ENCODE measurements at places on chromosomes 16 and 17. TPM values are rescaled to one million over a fixed set of nuclear protein-coding genes. Genes with fewer than 3 reads are reported as not detected.

GRCh38 chr16:69339289-69340094, at the start of the genes COG8 and NIP7:
TSS of gene COG8 (minus strand) at chr16:69339564. CDS start at chr16:69339552, 12 bp downstream.
TSS of gene NIP7 (plus strand) at chr16:69339772. CDS start at chr16:69339830, 58 bp downstream.
- H3K27ac ChIP-seq: peak within 1 kb of the TSS; percentile 94
- peak within 1 kb of the TSS; percentile 91 for H3K4me3 ChIP-seq
- DNase-seq: peak; percentile 97
- H3K36me3 ChIP-seq: peaks cover 65% of the 10 kb centered on the region

DNA sequence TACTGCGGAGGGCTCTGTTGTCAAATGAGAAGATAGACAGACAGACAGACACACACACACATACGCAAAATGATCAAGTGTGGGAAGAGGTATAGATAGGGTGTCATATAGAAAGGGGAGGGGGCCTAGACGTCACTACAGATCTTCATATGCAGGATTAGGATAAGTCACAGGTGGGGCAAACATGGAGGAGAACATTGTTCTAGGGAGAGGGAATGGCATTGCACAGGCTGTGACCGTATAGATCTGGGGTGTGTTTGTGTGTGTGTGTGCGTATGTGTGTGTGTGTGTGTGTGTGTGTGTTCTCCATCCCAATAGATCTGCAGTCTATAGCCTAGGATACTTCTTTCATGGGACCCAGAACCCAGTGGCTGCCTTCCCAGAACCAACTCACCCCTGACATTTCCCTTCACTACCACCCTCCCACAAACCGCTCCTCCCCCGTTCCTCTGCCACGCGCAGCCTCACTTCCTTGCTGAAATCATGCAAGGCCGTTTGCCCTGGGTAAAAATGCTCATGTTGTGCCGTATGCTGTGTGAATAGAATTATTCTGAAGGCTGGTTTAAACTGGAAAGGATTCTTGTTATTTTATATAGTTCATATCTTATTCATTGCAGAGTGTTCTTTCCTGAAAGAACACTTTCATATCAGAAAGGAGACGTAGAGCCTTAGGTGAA, 50.5 kb upstream of the CCL1 start:
- no peak overlapping the region for H3K27ac ChIP-seq
- no peak for DNase-seq
- H3K27me3 ChIP-seq: peaks cover 3% of the 10 kb centered on the region

GRCh38 chr16:66568355-66568754, 2.1 kb downstream of the CMTM1 start:
- no peak overlapping the region for H3K4me3 ChIP-seq
- H3K4me1 ChIP-seq: no peaks in the 10 kb centered on the region
- no peaks in the 10 kb centered on the region for H3K36me3 ChIP-seq
- no peaks in the 10 kb centered on the region for H3K27me3 ChIP-seq
- no peak for DNase-seq

GRCh38 chr16:26889740-26890139, 177.0 kb upstream of the C16orf82 start:
- no peak overlapping the region for H3K4me3 ChIP-seq
- H3K36me3 ChIP-seq: no peaks in the 10 kb centered on the region
- H3K4me1 ChIP-seq: no peaks in the 10 kb centered on the region
- no peak overlapping the region for H3K27ac ChIP-seq
- DNase-seq: no peak

DNA sequence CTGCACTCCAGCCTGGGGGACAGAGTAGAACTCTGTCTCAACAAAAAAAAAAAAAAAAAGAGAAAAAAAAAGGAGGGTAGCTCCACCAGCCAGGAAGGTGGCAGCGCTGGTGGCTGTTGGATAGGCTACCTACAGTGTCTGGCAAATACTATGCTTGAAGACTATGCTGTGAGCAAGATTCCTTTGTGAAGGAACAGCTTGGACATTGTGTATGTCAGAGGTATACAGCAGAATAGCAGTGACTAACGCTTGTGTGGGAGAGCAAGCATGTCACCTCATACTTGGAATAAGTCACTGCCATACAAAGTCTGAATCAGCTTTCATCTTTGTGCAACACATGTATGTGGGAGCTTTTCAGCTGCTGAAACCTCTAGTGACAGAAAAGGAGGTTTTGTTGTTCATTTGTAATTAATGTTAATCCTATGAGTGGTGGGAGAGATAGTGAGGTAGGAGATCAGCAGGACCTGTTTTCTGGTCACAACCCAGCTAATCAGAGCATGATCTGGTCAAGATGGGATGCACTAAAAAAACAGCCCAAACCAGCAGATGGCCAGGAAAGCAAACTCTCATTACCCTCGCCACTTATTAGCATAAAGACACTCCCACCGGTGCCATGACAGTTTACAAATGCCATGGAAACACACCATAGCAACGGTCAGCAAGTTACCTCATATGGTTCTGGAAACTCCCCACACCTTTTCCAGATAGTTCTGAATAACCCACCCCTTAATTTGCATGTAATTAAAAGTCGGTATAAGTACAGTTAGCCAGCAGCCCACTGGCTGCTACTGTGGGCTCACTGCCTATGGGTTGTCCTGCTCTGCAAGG, 6.8 kb upstream of the ITGAD start:
- no peaks in the 10 kb centered on the region for H3K36me3 ChIP-seq
- no peaks in the 10 kb centered on the region for H3K4me1 ChIP-seq
- no peaks in the 10 kb centered on the region for H3K27me3 ChIP-seq
- no peak overlapping the region for H3K4me3 ChIP-seq
- no peak for DNase-seq

DNA sequence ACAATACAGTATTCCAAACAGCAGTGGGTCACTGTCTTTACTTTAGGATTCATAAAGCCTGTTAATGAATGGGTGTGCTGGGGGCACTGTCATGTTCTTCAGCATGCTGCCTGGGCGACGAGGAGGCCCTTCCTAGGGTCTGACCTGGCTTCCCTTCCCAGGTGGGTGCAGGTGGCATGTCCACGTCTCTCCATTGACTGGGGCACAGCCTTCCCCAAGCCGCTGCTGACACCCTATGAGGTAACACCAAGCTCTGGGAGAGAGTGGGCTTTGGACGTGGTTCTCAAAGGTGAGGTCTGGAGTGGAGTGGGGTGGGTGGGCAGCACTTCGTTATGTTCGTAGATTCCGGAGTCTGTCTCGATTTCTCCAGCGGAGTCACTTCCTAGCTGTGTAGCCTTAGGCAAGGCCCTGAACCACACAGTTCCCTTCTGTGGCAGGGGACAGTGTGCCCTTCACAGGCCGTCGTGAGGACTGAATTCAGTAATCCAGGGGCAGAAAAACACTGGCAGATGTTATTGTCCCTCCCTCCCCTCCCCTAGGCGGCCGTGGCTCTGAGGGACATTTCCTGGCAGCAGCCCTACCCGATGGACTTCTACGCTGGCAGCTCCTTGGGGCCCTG, 771 bp upstream of the OVCA2 start:
- DNase-seq: no peak
- H3K27ac ChIP-seq: peak overlapping the region; percentile 91
- H3K36me3 ChIP-seq: peaks cover 2% of the 10 kb centered on the region
- no peaks in the 10 kb centered on the region for H3K27me3 ChIP-seq

DNA sequence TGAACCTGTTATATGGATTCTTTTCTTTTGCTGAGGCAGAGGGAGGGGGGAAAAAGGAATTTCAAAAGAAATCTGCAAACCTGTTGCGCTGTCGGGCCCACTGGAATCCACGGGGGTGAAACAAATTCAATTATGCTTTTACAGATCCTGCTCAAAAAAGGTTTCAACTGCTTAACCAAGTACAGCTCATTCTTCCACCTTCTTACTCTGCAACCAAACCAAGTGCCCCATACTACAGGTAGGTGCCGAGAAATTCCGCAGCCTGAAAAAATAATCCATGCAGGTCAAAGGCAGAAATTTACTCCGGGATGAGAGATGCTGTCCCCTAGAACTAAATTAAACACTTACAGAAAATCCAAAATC, 416 bp downstream of the RNF43 start:
- no peaks in the 10 kb centered on the region for H3K4me1 ChIP-seq
- no peaks in the 10 kb centered on the region for H3K27me3 ChIP-seq
- H3K4me3 ChIP-seq: peak overlapping the region; percentile 58
- no peak overlapping the region for H3K27ac ChIP-seq

DNA sequence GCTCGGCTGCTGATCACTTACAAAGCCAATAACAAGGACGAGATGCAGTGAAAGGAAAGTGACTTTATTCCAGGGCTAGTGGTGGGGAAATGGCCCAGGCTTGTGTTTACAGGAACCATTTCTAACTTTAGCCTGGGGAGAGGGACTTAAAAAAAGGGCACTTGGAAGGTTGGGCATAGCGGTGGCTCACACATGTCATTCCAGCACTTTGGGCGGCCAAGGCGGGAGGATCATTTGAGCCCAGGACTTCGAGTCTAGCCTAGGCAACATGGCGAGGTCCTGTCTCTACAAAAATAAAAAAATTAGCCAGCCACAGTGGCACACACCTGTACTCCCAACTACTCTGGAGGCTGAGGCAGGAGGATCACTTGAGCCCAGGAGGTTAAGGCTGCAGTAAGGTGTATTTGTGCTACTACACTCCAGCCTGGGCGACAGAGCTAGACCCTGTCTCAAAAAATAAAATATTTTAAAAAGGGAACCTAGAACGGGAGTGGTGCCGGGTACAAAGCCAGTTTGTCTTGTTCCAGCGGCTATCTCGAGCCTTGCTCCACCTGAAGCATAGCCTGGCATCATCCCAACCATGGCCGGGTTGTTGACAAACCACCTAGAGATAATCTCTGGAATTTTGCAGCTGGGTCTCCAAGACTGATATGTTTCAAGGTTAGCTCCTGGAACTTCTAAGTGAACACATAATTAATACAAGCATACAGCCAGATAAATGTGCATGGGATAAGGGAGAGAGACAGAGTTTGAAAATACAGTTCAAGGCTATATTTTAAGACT, 5.7 kb upstream of the TVP23A start:
- H3K27me3 ChIP-seq: no peaks in the 10 kb centered on the region
- no peak overlapping the region for H3K4me3 ChIP-seq
- DNase-seq: no peak
- H3K36me3 ChIP-seq: no peaks in the 10 kb centered on the region
- H3K4me1 ChIP-seq: peaks cover 19% of the 10 kb centered on the region

DNA sequence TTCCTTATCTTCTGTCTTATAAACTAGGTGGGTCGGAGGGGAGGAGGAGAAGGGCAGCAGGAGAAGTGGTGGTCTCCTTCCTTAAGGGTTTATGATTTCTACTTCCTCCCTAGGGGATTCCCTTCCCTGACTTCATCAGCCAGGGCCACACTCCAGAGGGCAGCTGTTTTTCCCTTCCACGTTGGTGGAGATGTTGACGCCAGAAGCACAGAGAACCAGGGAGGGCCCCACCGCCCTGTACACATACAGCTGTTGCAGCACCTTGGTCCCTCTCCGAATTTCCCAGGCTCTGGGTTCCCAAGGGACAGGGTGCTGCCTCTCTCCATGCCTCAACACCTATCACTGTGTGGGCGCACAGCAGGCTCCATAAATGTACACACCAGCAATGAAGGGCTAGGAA, 5.6 kb upstream of the SLC6A4 start:
- no peak for DNase-seq
- H3K36me3 ChIP-seq: no peaks in the 10 kb centered on the region
- H3K4me1 ChIP-seq: peaks cover under 1% of the 10 kb centered on the region
- H3K27me3 ChIP-seq: peaks cover 30% of the 10 kb centered on the region
- H3K27ac ChIP-seq: no peak overlapping the region

GRCh38 chr17:78132084-78132676, 1.6 kb downstream of the TMC8 start:
- peaks cover 9% of the 10 kb centered on the region for H3K4me1 ChIP-seq
- H3K27me3 ChIP-seq: no peaks in the 10 kb centered on the region
- H3K4me3 ChIP-seq: peak overlapping the region; percentile 49

Gene RAB26
- total RNA-seq: 1.7 TPM

Gene CD300A
- 2.4 TPM for total RNA-seq

Gene CIAPIN1
- 64.6 TPM for total RNA-seq

Measured in psoas muscle (tissue), 8 donors.